ENCODE measurements at places on chromosomes 4 and X.

GRCh38 chr4:80918004-80918403, 112.5 kb upstream of the BMP3 start:
- peak; percentile 18 for DNase-seq

DNA sequence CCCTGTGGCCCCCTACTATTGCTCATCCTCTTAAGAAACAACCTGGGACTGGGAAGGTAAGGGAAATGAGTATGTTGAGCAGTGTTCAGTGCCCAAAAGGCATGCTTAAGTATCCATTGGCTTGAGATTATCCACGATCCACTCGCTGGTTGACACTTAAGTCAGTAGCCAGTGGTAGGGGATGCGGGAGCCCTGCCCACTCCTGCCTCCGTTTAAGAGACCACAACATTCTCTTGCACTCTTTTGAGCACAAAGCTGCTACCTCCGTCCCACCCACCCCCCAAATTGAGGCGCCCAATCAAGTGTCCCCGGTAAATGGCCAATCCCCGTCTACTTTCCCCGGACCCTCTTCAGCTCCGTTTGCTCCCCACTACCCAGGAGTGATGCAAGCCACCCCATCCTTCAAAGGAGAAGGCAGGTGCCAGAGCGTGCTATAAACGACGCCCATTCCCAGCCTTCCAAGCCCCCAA, 25.0 kb downstream of the UTP14A start:
- no peak for DNase-seq

DNA sequence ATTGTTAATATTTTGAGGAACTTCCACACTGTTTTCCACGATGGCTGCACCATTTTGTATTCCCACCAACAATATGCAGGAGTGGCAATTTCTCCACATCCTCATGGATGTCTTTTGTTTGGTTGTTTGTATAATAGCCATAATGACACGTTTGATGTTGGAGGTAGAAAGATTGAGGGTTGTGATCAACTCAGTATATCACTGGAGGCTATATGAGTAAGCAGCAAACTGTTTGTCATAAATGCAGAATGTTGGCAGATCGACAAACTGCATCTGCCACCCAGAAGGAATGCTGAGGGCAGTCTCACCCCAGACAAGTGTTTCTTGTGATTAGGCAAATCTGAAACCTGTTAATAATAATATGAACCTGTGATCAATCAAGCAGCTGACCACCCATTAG, 243.9 kb upstream of the WDFY3 start:
- DNase-seq: no peak

DNA sequence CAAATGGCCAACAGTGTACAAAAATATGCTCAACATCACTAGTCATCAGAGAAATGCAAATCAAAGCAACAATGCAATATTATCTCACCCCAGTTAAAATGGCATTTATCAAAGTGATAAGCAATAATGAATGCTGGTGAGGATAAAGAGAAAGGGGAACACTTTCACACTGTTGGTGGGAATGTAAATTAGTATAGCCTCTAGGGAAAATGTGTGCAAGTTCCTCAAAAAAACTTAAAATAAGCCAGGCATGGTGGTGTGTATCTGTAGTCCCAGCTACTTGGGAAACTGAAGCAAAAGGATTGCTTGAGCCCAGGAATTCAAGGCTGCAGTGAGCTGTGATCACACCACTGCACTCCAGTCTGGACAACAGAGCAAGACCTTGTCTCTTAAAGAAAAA, 572.1 kb downstream of the NLGN4X start:
- DNase-seq: no peak

DNA sequence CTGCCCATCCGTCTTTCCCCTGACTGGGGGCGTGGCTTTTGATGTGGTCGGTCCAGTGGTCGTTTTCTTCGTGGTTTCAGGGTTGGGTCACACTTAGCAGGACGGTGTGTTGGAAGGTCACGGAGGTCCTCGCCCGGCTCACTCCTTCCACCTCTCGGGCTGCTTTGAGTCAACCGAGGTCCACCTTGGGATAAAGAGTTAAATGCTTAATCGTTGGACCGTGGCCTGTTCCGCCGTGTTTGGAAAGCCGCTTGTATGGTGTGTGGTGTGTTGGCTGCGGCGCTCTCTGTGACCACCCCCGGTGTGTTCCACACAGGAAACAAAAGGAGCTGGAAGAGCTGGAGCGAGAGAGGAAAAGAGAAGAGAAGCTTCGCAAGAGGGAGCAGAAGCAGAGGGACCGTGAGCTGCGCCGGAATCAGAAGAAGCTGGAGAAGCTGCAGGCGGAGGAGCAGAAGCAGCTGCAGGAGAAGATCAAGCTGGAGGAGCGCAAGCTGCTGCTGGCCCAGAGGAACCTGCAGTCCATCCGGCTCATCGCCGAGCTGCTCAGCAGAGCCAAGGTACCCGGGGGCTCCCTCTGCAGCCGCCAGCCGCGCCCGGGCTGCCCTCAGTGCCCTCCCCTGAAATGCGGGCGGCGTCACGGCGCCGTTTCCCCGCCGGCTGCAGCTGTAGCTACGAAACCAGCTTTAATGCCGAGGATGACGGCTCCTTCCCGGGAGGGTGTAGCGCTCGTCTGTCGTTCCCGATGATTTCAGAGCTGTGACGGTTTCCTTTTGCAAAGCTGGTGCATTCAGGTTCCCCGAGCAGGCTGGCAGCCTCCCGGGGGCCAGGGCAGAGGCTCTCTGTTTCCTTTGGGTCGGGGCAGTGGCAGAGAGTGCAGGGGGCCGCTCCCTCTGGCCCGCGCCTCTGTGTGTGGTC, 7.7 kb downstream of the AKAP17A start:
- DNase-seq: no peak
